ENCODE measurements at places on chromosomes 2 and 18.
A peak's percentile ranks its signal among the peaks of the same experiment; 100 is the strongest.

- DNase-seq, result no peak
Measured at GRCh38 chr2:236307641-236308040, 43.4 kb upstream of the ASB18 start.

- peak; percentile 23 for DNase-seq
Measured at GRCh38 chr18:78789850-78790249, 189.8 kb upstream of the SALL3 start.

DNA sequence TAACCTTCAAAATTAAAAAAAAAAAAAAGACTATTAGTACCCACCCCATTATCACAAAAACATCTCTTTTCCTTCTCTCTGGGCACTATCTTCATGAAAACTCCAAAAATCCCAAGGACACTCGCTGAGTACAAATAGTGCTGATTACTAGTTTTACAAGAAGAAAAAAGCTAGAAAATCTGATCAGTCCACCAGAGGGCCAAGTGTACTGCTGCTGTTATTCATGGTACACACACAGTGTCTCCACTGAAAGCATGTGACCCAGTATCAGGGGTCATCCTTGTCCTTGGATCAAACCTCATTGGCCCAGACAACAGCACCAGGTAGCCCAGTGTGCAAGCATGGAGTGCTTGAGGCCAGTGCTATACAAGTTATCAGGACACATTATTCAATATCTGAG lies 382.7 kb upstream of the KLHL29 start:
- no peak for DNase-seq

GRCh38 chr2:85905187-85905666 lies 16.4 kb upstream of the ST3GAL5 start:
- no peak for DNase-seq

DNA sequence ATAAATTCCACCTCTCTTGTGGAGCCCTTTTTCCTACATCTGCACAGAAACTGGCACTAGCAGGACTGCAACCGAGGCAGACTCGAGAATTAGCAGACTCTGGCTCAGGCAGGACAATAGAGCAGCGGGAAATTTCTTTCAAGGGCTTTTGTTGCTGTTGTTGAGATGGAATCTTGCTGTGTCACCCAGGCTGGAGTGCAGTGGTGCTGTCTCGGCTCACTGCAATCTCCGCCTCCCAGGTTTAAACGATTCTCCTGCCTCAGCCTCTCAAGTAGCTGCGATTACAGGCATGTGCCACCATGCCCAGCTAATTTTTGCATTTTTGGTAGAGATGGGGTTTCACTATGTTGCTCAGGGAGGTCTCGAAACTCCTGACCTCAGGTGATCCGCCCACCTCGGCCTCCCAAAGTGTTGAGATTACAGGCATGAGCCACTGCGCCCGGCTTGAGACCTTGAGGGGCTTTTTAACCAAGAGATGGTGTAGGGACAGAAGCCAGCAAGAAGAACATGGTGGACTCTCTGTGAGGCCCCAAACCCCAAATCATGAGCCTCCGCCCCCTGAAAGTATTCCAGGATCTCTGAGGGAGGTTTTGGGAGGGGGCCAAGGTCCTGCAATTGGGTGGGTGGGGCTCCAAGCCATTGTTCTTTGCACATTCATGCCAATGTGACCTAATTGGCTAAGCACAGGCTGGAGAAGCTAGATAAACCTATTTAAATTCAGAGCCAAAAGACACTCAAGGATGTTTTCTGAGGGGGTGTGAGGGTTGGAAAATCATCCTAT lies 68.4 kb upstream of the MSH2 start:
- DNase-seq, result no peak

DNA sequence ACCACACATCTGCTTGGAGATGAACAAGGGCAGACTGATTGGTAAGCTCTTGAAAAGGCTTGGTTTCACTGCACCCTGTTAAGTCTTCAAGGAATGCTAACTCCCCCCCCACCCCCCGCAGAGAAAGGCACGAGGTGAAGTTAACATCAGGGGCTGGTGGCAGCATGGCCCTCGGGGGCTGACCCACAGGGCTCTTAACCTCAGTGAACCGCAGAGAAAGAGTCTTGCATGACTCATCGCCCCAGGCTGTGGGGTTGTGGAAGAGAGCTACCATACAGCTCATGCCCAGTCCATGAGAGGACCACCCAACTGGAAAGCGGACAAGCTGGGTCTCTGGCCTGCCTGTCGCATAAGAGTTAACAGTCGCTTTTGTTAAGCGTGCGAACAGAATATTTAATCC lies 10.6 kb upstream of the CEP68 start:
- no peak for DNase-seq

DNA sequence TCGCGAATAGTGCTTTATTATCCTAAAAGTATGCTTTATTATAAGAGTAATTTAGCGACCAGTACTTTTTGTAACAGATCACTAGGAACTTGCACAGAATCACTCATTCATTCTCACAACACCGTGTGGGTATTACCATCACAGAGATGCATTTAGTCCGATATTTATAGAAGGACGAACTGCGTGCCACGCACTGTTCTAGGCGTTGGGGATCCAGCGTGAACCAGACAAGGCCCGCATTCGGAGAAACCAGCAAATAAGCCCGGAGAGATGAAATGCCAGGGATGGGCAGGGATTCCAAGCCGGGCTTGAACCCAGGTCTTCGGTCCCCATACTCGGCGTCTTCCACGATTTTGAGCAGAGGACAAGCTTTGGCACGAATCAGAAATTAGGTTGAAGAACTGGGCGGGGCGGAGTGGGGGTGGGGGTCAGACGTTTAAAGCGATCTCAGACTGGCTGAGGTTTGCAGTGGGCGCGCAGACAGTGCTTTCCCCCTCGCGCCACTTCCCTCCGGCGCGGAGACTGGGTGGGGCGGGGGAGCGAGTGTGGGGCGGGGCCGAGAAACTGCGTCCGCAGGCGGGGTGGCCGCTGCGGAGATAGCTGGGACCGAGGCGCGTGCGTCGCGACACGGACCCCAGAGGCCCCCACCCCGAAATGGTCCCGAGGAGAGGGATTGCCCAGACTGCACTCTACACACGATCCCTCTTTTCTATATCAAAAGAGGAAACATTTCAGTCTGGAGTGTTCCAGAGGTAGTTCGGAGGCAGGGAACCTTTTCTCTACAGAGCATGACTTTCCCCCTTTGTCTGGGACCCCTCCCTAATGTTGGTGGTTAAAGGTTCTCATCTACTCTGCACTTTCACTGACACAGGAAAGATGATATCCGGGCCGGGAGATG lies 1.1 kb upstream of the CXCR4 start:
- DNase-seq, result peak; percentile 79

DNA sequence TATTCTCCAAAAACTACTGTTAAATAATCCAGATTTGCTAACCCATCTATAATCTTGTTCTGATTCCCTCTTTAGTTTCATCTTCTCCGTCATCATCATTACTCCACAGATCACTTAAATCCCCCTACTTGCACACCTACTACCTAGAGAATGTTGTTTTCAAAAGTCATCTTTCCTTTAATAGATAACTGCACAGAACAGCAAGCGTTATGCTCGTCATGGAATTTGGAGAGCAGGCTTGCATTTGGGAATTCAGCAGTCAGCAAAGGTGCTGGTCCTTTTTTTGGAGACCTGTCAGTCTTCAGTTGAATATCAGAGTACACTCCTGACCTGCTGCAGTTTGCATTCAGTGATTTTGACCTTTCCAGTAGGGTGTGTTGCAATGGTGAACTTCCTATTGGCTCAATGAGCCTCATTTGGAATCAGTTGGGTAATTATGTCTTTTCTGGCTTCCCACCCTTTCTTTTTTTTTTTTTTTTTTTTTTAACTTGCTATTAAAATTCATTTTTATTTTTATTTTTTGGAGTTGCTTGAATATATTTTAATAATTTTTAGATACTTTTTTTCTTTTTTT lies 110.6 kb downstream of the HNRNPLL start:
- DNase-seq, result no peak

GRCh38 chr2:36359067-36359466 lies 3.5 kb downstream of the CRIM1 start:
- no peak for DNase-seq

- DNase-seq, result no peak
Measured at GRCh38 chr2:133819906-133820305, 251.6 kb upstream of the NCKAP5 start.

GRCh38 chr2:14751581-14751980 lies 119.1 kb downstream of the LRATD1 start:
- DNase-seq, result no peak

DNA sequence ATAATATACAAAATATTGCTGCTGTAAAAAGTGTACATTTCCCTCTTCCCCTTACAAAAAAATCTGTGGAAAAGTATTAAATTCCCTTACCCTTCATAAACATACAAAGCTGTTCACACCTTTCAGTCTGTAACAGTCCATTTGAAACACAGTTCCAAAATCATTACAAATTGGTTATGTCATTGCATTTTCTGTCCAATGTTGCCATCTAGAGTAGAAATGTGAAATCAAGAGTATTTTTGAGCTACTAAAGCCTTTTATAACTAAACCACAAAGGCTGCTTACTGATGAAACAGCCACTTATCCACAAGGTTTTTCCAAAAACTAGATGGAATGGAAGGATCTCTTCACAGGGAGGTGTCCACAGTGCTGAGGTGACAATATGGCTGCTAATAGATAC lies 72.5 kb downstream of the SS18 start:
- DNase-seq, result no peak

GRCh38 chr18:78972930-78973331 lies 6.7 kb upstream of the SALL3 start:
- DNase-seq, result no peak
